ENCODE measurements at places on chromosomes 3 and 15.
A peak's percentile ranks its signal among the peaks of the same experiment; 100 is the strongest.

DNA sequence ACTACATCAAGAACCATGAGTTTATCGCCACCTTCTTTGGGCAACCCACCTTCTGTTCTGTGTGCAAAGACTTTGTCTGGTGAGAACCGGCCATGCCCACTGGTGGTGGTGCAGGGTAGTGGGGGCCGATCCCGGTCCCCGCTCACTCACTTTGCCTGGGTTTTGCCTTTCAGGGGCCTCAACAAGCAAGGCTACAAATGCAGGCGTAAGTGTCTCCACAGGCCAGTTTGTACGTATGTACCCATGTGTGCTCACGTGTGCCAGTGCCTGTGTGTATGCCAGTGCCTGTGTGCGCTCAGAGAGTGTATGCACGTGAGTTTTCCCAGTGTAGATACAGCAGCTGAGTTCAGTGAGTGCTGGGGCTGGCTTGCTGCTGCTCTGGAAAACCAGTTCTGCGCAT lies 20.5 kb downstream of the PRKCD start:
- ATAC-seq: no peak

DNA sequence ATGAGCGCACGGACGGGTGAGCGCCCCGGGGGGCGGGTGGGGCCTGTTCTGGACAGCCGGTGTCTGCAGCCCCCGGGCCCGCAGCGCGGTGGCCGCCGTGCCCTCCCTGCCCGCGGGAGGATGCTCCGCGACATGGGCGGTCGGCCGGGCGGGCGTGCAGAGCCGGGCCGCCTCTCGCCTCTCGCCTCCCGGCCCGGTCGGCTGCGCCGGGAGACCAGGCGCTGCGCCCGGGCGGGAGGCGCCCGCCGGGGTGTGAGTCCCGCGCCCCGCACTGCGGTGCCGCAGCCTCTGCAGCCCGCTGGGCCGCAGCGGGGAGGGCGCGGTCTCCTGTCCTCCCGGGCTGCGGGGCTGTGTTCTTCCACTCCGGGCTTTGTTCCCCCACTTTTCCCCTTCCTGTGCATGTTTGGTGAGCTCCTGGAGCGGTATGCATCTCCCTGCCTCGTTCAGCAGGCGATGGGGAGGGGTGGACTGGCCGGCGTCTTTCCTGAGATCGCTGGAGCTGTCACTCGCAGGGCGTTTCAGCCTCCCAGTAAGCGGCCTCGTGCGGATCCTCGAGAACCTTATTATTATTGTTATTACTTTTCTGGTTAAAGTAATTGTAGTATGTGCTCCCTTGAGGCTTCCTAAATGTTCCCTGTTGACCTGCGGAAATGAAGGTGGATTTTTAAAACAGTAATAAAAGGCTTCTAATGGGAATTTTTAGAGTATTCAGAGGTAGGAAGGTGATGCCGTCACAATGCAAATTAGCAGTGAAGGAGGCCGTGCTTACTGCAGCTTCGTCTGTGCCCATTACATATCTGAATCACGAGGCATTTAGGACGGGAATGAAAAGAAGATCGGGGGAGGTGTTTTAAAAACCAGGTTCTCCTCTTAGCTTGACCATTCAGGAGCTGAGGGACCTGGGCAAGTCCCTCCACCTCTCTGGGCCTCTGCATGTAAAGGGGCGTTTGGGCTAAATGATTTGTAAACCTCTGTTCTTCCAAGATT lies 593 bp downstream of the TMOD2 start:
- peak; percentile 69 for ATAC-seq

- ATAC-seq: peak; percentile 99
Measured at GRCh38 chr3:3089017-3089416, 21.2 kb downstream of the IL5RA start.

- ATAC-seq: no peak
Measured at GRCh38 chr3:14837878-14838258, 19.1 kb downstream of the FGD5 start.

- ATAC-seq: no peak
Measured at GRCh38 chr15:96150254-96150653, 180.2 kb upstream of the NR2F2 start.

GRCh38 chr3:15294929-15295328 lies 37.5 kb downstream of the SH3BP5 start:
- peak; percentile 1 for ATAC-seq

Data from stimulated activated memory B cell treated with anti-CD40 and anti-IgM and Interleukin-4, amounts not matched to agents 10 μg/mL and 1 μg/mL and 100 μg/mL, for 72 hours (primary cell).